Midbrain (tissue), 1 donor: ENCODE measurements at places on chromosomes 3 and 15.

GRCh38 chr3:109224333-109224732 lies 87.8 kb downstream of the C3orf85 start:
- DNase-seq: no peak

- DNase-seq: no peak
Observed at GRCh38 chr3:187265461-187265955, 26.0 kb downstream of the MASP1 start.

- DNase-seq: peak; percentile 28
Observed at GRCh38 chr15:59313641-59314332, 58.9 kb downstream of the MYO1E start.

GRCh38 chr3:139357899-139358298 lies 14.1 kb downstream of the MRPS22 start:
- no peak for DNase-seq

GRCh38 chr3:48196611-48197010 lies 8.4 kb upstream of the CDC25A start:
- DNase-seq: no peak

GRCh38 chr3:28347374-28348264 lies 902 bp upstream of the ZCWPW2 start:
- DNase-seq: no peak

DNA sequence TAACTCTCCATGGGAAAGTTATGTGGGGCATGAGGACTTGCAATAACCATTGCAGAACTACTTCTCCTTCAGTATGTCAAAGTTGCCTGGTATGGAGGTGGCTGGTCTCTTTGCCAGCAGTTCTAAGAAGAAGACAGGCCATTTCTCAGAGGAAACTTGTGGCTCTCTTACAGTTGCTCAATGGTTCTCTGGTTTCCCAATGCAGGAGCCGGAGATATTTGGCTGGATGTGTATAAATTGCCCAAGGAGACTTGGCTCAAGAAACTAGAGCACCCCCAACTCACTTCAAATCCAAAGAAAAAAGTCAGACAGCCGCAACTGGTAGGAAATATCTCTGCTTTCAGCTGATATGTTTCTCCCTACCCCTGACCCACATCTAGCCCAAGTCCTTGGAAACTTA lies 24.2 kb downstream of the WDR93 start:
- no peak for DNase-seq

DNA sequence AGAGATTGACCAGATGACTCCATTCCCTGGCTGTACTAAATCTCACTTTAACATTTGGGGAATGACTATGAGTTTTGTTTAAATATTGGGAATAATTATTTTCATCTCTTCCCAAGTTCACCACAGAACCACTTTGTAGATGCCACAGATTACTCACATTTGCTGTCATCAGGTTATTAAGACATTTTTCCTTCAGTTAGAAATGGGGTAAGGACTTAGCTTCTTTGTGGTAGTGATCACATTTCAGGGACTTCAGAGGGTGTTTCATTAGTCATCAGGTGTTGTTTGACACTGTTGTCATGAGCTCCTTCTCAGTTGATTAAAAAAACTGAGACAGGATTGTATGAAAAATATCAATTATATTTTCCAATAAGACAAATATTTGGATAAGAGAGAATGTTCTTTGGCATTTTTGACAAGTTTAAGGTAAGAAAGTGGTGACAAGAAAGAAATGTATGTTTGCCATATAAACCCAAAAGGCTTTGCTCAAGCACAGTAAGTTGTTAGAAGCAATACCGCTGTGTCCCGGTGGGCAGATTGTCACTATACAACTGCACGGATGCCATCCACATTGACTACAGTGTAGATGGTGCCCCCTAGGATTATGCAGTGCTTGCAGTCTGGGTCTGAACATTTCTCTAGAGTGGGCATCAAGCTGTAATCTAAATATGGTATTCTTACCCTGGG lies 22.3 kb downstream of the FBXL2 start:
- no peak for DNase-seq

- DNase-seq: no peak
Observed at GRCh38 chr3:71402911-71403310, 180.6 kb downstream of the FOXP1 start.

- DNase-seq: no peak
Observed at GRCh38 chr3:101216710-101217465, 103.5 kb downstream of the IMPG2 start.

DNA sequence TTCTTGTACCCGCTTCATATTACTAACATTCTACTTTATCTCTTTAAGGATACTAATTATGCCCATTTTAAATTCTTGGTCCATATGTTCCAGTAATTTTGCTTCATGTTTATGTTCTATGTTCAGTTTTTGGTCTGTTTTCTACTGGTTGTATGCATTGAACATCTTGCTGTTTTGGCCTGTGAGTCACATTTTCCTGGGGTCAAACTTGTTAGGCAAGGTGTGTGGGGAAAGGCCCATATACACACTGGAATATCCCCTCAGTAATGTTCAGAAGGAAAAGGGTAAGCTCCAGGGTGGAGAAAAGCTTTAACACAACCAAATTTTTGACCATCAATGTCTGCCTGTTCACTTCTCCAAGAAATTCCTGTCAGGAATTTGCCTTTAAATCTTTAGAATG lies 337.7 kb downstream of the SLC9A9 start:
- no peak for DNase-seq

GRCh38 chr3:151377768-151378385 lies 6.7 kb downstream of the P2RY12 start:
- DNase-seq: no peak

GRCh38 chr15:62459875-62460274 lies 294.8 kb upstream of the C2CD4B start:
- DNase-seq: no peak

GRCh38 chr3:197137751-197138150 lies 108.1 kb upstream of the MELTF start:
- DNase-seq: no peak

DNA sequence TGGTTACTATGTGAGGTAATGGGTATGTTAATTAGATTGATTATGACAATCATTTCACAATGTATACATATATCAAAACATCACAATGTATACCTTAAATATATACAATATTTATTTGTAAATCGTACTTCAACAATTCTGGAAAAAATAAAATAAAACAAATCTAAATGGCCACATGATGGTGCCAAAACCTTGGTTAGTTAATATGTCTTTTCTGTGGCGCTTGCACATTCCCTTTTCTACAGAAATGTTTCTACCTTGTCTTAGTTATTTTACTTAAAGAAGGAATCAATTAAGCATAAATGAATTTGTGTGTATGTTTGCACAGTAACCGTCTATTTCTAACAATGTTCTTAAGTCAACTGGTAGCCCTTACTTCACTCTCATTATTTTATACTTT lies 53.4 kb downstream of the OXSM start:
- peak; percentile 1 for DNase-seq

DNA sequence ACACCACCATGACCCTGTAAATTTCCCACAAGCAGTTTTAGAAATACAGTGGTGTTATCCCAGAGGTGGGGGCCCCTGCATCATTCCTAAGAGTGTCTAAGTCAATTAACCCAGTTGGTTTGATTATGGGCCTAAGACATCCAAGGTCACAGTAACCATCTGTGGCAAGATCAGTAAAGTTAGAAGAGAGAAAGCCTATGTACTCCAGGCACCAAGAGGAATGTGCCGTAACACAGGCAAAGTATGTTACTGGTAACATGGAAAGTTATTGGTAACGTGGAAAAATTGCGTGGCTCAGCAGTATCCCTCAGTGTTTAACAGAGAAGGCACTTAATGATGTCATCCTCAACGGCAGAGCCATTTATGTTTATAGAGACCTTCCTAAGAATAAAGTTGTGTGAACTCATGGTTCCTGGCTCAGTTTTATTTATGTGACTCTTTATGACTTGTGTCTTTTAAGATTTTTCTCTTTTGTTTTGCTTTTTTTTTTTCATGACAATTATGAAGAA lies 144.1 kb upstream of the RASGRP1 start:
- no peak for DNase-seq

DNA sequence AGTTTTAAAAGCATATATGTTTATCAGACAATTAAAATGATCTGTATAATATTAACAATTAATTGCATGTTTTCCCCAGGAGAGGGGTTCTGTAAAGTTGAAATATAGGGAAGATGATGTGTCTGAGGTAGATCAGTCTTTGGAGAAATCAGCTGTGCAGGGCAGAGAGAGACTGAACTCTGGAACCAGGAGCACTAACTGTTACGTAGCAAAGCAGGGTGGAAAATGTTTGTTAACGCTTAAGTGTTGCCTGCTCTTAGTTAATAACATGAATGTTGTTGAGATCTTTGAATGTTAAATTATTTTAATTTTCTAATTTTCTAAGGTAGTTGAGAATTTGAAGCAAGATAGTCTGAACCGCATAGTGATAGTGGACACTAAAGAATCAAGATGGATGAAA lies 57.5 kb downstream of the NEO1 start:
- DNase-seq: no peak

DNA sequence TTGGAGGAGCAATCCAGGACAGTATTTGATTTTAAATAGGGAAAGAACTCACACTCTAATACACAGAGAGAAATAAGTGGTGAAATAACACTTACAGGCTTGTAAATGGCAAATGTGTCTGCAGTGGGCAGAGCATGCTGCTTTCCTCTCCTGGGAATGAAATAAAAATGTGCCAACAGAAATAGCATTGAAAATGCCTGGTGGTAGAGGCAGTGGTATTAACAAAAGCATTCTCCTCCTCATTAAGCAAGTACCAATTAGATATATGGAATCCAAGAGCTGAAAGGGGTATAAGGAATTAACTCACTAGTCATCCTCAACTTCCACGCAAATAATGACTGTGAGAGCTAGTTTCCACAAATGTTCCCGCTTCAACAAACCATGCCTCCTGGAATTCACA lies 364.1 kb upstream of the KCNMB2 start:
- DNase-seq: no peak

DNA sequence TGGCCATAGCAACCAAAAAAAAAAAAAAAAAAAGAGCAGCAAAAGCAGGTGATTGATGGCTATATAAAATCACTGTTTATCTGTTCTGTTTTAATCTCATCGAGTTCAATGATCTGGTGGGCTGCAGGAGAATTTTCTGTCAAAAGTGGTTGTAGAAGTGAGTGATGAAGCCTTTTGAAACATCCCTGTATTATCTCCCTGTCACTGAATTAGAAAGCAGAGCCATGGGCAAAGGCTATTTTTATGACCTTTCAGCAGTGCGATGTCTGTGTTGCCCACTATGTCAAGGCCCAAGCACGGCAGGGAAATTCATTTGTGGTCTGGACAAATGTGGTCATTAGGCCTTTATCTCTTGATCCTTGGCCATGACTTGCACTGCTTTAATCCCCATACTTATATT lies 59.9 kb downstream of the OTOL1 start:
- DNase-seq: no peak

GRCh38 chr15:57720867-57721266 lies 14.4 kb downstream of the POLR2M start:
- no peak for DNase-seq

DNA sequence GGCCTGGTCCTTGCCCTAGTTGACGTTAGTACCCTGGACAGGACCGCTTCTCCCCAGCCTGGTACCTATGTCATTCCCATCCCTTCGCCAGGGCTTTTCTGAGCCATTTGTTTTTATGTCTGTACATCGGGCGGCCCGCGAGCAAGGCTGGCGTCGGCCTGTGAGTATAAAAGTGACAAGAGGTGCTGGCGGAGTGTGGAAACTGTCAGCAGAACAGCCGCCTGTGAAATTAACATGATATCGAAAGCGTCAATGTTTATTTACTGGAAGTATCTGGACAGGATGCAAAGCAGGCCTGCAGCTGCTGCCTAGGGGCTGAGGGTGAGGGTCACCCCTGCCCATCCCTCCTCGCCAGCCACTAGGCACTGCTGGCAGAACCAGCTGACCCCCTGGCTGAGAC lies 33.4 kb downstream of the LINGO1 start:
- no peak for DNase-seq

DNA sequence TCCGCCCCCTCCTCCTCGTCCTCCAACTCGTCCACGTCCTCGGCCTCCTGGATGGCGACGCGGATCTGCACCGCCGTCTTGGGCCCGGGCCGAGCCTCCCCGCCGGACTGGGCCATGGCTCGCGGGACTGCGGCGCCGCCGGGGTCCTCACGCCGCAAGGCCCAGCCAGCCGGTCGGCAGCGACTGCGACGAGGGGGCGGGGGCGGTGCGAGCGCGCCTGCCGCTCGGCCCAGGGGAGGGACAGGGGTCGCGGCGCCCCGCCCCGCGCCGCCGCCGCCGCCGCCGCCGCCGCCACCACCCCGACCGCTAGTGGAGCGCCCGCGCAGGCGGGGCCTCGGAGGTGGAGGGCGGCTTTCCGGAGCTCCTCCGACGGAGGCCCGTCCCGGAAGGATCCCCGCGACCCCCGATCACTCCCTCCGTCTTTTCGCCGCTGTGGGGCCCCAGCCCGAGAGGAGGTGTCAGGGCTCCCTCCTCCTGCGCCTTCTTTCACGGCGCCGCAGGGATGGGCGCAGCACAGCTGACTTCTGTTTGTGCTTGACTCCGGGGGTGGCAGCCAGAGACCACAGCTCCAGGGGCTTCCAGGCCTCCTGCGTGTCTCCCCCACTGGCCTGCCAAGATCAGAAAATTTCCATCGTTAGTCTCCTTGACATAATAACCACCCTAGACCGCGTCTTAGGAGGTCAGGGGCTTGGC lies at the start of gene LARP6:
TSS of gene LARP6 (minus strand) at position 185 of the 693 bp plus-strand sequence. CDS start at position 116, 69 bp downstream.
- peak; percentile 62 for DNase-seq

GRCh38 chr3:150784747-150785125 lies 21.8 kb upstream of the SIAH2 start:
- DNase-seq: no peak

DNA sequence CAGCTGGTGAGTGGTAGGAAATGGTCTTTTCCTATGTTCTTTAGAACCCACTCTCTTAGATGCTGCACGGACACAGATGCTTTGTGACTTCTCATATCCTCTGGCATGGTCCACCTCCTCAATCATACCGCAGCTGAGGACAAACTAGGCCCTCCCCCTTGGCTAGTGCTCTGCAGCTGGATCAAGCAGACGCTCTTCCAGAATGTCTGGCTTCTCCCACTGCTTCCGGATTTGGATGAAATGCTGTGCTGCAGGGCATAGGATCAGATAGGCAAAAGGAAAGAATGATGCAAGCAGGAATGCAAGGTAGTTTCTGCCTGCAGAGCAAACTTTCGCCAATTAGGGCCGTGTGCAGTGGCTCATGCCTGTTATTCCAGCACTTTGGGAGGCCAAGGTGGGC lies 75.7 kb upstream of the SLC4A7 start:
- DNase-seq: no peak
